ENCODE measurements at places on chromosomes 12 and 14.

- no peak for DNase-seq
Measured at GRCh38 chr12:10102322-10102721, 3.5 kb upstream of the CLEC1A start.

GRCh38 chr12:68393417-68393816, 61.3 kb upstream of the MDM1 start:
- DNase-seq, result no peak

- DNase-seq, result no peak
Measured at GRCh38 chr14:24705840-24706239, 71.8 kb upstream of the GZMB start.

DNA sequence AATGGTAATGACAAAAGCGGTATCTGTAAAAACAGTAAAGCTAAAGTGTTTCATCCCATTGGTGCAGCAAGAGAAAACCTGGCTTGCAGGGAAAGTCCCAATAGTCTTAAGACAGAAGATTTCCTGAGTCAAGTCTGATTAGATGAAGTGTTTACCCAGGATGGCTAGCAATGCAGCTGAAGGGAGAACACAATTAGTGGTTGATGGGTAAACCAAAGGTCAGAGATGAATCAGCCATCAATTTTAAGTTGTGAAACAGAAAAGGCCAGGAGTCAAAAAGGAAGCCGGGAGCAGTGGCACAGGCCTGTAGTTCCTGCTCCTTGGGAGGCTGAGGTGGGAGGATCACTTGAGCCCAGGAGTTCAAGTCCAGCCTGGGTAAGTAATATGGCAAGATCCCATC, 52.6 kb downstream of the SEC23A start:
- no peak for DNase-seq

DNA sequence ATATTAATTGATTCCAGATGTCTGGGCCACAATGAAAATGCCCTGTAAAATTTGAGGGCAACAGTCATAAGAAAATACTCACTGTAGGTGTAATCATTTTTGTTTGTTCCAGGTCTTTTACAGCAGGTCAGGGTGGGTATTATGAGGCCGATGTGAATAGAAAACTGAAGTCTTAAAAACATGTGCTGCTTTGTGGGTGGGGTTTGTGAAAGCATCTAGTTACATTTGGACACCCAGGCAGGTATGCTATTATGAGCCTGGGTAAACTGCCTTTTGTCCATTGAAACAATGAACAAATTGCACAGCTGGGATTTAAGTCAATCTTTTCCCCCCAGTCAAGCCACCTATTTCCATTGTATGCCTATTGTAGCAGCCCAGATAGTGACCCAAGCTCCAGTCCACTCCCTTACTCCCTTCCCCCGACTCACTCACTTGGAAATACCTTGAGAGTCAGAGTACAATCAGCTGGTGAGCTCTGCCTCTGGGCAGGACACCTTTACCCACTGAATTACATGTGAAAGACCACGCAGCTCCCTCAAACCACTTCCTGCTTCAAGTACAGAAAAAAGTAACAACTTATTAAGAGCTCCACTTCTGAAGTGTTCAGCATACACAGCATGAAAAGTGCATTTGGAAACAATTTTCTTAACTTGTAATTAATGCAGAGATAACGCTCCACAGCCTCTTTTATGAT, 1.8 kb downstream of the IGF1 start:
- DNase-seq, result no peak

DNA sequence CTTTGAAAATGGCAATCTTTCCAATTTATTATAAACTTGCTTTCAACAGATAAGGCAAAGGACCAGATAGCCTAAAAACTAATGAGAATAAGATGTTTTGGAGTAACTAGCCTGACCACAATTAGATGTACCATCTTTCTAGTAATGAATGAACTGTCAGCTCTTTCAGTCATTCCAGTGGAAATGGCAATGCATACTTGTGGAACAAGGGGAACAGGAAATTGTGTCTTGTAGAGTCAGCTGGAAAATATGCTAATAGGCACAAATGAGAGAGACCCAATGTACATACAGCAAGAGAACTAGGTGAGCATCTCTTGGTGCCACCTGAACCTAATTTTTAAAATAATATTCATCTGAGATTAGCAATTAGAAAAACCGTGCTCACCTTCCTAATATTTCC, 76.1 kb upstream of the GPHB5 start:
- DNase-seq, result no peak

DNA sequence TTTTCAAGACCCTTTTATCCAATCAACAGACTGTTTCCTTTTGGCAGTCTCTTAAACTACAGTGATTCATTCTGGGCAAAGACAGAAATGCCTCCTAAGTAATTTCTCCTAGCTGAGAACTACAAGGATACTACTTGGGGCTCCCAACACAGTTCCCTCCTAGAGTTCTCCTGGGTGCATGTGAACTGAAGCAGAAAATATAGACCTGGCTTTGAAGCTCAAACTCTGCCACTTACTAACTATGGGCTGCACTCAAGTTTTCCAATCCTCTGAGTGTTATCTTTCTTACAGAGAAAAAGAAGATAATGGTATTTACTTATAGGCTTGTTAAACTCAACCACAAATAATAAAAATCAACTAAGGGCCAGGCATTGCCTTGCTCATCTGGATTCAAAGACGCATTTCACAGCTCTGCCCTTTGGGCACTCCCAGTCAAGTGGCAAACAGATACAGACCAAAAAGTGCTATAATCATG, 97.6 kb downstream of the EFCAB11 start:
- DNase-seq, result no peak

- no peak for DNase-seq
Measured at GRCh38 chr14:73757381-73757780, 43.2 kb upstream of the PNMA1 start.

DNA sequence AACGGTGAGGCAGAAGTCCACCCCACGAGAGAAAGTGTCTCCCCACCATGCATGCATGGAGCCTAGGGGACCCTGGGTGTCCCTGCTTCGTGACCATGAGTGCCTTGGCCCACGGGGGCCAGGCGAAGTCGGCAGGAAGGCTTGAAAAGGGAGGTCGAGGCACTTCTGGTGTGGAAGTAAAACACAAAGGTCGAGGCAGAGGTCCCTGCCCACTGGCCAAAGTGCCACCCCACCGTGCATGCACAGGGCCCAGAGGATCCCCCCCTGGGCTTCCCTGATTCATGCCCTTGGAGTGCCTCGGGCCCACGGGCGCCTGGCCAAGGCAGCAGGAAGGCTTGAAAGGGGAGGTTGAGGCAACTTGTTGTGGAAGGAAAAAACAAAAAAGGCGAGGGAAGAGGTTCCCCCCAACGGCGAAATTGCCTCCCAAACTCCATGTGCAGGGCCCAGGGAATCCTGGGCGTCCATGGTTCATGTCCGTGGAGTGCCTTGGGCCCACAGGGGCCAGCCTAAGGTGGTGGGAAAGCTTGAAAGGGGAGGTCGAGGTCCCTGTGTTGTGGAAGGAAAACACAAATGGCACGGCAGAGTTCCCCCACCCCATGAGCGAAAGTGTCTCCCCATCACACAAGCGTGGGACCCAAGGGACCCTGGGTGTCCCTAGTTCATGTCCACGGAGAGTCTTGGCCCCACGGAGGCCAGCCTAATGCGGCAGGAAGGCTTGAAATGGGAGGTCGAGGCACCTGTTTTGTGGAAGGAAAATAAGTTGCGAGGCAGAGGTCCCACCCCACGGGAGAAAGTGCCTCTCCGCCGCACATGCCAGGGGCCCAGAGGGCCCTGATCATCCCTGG, 372.1 kb downstream of the ALG10 start:
- DNase-seq, result peak; percentile 32

GRCh38 chr12:5478081-5478706, 46.3 kb downstream of the NTF3 start:
- DNase-seq, result no peak

DNA sequence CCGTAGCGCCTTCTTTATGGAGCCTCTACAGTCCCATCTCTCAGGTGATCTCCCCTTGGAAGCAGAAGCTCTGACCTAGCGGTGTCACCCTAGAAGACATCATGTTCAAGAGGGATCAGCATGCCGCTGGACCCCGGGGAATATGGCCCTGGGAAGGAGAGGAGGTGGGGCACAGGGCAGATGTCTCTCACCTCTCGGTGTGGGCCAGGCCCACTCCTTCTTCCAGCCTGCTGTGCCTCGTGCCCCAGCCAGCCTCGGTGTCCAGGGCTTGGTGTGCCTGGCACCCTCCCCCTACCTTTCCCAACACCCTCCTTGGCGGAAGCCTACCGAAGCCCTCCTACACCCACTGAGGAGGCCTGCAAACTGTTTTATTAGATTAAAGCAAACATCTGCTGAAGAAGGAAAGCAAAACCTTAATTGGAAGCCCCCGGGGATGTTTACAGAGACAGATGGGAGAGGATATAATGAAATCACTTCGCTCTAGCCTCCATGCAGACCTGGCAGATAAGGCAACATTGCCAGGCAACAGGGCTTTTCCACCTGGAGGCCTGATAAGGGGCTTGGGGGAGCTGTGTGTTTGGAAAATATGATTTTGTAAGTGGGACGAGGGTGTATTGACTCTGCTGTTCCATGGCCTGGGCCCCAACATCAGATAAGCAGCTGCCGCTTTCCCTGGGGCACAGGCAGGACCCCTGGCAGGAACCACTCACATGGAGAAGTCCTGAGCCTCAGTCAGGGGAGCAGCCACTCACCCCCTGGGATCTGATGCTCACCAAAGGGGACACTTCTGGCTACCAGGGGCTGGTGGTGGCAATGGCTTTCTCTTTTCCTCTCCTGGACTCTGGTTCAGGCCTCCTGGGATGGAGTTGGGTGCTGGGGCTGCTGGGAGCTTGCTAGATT, 5.7 kb upstream of the CHGA start:
- DNase-seq, result no peak

DNA sequence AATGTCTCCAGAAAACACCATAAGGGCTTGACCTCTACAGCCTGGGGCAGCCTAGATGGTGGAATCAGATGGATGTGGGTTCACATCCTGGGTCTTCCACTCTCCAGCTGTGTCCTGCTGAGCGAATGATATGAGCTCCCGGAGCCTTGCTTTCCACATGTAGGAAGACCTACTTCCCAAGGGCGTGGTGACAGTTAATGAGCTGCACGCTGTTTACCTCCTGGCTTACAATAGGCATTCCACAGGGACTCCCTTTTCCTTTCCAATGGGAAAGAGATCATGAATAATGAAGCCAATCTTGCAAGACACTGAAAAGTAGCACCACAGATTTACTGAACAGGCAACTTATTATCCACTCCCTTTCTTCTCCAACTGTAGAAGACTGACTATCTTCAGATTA, 46.1 kb downstream of the TMTC1 start:
- no peak for DNase-seq

GRCh38 chr14:104680806-104681688, 8.4 kb upstream of the INF2 start:
- peak; percentile 88 for DNase-seq

DNA sequence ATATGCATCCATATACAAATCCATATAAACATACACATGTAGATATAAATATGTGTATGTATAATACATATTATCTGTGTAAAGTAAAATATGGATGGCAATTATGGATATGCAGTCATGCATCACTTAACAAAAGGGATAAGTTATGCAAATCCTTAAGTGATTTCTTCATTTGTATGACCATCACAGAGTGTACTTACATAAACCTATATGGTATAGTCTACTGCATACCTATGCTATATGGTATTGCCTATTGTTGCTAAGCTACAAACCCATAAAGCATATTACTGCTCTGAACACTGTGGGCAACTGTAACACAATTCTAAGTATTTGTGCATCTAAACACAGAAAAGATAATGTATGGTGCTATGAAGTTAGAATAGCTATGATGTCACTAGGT, 227.2 kb downstream of the SLC6A15 start:
- DNase-seq, result no peak

GRCh38 chr12:92668739-92669138, 34.0 kb upstream of the PLEKHG7 start:
- DNase-seq, result no peak

- no peak for DNase-seq
Measured at GRCh38 chr12:76402259-76402658, 54.0 kb upstream of the BBS10 start.

DNA sequence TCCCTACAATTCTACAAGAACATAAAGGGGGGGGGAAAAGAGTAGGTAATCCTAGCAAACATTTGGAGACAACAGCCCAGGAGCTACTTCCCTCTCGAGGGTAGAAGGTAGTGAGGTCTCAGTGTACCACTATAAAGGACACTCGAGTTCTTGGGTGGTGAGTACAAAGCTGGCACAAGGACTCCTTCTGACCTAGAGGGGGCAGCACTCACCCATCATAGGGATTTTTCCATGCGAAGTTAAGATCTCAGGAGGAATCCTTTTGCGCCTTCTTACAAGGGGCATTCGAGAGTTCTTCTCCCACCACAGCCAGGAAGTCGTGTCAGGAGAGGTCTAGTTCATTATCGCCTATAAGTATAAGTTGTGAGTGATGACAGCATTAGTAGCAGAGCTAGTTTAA, 200.2 kb upstream of the RBM19 start:
- DNase-seq, result peak; percentile 64

GRCh38 chr14:52391881-52392615, 77.9 kb downstream of the PTGER2 start:
- no peak for DNase-seq

DNA sequence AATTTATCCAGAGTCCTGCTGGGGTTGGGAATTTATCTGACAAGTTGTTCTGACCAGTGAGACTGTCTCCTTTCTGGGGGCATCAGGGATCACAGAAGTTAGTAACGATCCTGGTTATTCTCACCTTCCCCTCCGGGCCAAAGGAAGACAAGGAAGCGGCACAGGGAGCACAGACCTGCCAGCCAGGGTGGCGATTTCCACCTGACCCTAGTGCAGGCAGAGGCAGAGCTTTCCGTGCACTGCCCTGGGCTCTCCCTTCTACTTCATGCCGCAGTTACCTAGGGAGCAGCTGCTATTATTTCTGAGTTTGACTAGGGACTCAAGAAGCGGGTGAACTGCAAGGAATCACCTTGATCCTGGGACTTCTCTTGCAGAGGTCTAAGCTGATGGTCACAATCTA, 7.4 kb downstream of the TMEM106C start:
- DNase-seq, result no peak

- no peak for DNase-seq
Measured at GRCh38 chr14:71250791-71251190, 343.5 kb downstream of the PCNX1 start.

GRCh38 chr12:105729926-105730325, 399.4 kb downstream of the C12orf75 start:
- no peak for DNase-seq

DNA sequence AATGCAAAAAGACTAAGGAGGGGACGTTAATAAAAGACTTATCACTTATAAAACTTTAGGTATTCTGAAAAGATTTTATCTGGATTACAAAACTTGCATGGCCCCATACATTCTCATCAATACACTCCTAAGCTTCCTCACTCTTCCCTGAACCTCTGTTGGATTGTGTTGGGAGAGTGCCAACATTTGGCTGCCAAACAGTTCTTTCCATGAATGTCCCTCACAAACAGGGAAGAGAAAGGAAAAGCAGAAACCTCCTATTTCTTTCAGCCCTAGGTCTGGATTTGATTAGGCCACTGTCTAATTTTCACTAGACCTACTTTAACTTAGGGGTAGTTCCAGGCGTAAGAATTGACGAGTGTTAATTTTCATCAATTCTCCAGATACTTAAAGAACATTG, 11.7 kb downstream of the PTHLH start:
- DNase-seq, result no peak

GRCh38 chr14:90508036-90508435, 111.2 kb downstream of the CALM1 start:
- no peak for DNase-seq

GRCh38 chr14:43795600-43796228, 711.4 kb downstream of the FSCB start:
- no peak for DNase-seq

- DNase-seq, result no peak
Measured at GRCh38 chr12:86729739-86730138, 473.5 kb upstream of the MGAT4C start.

- no peak for DNase-seq
Measured at GRCh38 chr12:25480145-25480544, 72.9 kb downstream of the LMNTD1 start.

GRCh38 chr12:100110276-100110675, 32.4 kb downstream of the BLTP3B start:
- DNase-seq, result no peak
